ENCODE measurements at places on chromosomes 2 and 18.

GRCh38 chr2:59250307-59250677, 1009.2 kb upstream of the FANCL start:
- DNase-seq, result no peak

GRCh38 chr2:3595985-3596384, 1.1 kb downstream of the COLEC11 start:
- no peak for DNase-seq

DNA sequence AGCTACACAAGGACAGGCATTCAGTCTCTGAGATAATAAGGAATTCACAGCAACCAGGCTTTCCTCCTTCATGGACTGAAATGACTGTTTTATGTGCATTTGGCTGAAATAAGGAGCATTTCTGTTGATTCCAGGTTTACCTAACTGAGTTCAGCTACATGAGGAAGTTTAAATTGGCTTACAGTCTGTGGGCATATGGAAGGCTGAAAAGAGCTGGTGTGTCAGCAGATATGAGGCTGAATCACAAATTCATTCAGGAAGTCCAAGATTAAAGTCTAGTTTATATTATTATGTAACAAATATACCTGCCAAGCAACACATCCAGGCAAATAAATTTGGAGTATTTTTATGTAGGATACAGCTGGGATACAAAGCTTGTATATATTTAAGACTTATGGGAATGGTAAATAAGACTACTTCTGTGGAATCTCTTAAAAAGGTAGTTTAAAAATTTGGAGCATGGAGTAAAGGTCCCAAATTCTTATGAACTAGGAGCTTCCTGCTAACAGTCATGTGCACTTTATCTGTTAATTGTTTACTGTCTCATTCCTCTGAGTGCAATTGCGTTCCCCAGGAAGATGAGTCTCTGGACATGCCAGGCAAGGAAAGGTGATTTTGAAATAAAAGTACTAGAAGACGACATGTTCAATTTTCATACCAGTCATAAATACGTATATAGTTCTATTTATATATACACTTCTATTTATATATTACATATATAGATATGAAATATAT, 53.0 kb downstream of the ZC3H8 start:
- DNase-seq, result no peak

DNA sequence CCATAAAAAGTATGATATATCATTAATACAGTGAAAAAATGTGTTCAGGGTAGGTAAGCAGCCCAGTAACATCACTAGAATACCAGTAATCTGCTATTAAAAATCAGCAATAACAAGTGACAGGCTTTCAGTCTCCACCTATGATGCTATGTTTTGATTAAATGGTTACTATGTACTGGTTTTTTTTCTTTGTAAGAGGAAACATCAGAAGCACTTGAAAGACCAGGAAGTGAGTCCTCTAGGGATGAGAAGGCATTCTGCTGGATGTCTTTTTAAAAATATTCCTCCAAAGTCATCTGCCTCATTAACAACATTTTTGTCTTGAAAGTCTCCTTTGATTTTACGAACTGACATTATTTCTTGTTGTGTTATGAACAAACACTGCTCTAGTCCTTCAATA, 136.0 kb upstream of the FAM98A start:
- DNase-seq, result no peak

DNA sequence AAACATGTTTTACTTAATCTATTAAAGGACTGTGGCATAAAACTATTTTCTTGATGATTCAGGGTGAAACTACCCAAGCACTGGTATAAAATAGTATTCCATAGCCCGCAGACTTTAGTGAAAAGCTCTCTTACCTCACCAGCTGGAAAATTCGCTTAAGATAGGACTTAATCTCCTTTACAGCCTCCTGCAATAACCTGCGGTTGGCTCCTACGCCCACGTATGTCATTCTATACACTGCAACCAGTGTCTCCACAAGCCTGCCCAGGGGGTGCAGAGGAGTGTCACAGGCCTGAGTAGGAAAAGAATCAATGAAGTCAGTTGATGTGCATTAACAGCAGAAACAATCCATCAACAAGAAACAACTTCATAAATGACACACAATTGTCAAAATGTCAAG, 11.3 kb upstream of the MPP4 start:
- no peak for DNase-seq

- no peak for DNase-seq
Measured at GRCh38 chr2:9820020-9820973, 23.0 kb upstream of the TAF1B start.

GRCh38 chr2:170044751-170045478, 133.0 kb upstream of the MYO3B start:
- DNase-seq, result no peak

- DNase-seq, result peak; percentile 24
Measured at GRCh38 chr2:158024288-158024898, 77.3 kb upstream of the UPP2 start.

GRCh38 chr18:30616414-30616813, 426.1 kb downstream of the DSC3 start:
- no peak for DNase-seq

DNA sequence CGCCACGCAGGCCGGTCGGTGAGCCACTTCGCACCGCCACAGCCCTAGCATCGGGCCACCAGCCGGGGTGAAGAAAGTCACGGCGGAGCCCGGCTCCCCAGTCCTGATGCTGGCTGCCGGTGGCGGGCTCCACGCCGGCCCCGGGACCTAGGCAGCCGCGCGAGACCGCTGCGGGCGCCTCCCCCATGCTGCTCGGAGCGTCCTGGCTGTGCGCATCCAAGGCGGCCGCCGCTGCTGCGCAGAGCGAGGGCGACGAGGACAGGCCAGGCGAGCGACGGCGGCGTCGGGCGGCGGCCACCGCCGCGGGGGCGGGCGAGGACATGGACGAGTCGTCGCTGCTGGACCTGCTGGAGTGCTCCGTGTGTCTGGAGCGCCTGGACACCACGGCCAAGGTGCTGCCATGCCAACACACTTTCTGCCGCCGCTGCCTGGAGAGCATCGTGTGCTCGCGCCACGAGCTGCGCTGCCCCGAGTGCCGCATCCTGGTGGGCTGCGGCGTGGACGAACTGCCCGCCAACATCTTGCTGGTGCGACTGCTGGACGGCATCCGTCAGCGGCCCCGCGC, 433 bp downstream of the SH3RF3 start:
- no peak for DNase-seq

DNA sequence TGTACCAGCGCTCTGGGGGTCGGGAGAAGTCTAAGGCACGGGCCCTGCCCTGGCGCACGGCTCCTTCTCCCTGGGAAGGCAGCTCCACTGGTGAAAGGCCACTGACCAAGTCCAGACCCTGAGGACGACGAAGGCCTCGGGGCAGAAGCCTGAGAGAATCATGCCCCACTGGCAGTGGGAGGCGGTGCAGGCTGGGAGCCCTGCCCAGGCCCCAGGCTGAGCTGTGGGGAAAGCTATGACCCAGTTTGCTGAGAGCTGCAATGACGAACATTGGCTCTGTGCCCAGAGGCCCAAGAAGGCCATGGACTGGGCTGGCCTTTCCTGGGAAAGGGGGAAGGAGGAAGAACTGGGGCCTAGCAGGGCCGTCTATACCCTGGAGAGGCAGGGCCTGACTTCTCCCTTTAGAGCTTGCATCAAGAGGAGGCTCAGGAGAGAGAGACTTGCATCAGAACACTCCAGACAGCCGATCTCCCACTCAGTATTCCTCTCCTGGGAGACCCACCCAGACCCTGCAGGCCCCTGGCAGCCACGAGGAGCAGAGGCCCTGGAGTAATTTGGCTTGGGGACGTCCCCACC, 32.9 kb downstream of the HS1BP3 start:
- no peak for DNase-seq

GRCh38 chr2:69012310-69013141, 453 bp upstream of the ANTXR1 start:
- no peak for DNase-seq

All from stimulated activated CD8-positive, alpha-beta memory T cell treated with anti-CD3 and anti-CD28 coated beads, Interleukin-4, amount 100 ng/mL, for 1 hour (primary cell).